Stimulated activated CD4-positive, alpha-beta T cell treated with anti-CD3 and anti-CD28 coated beads, Interleukin-1b, Interleukin-23, amount 100 ng/mL, for 48 hours (primary cell): ENCODE measurements at places on chromosomes 1 and 21.

DNA sequence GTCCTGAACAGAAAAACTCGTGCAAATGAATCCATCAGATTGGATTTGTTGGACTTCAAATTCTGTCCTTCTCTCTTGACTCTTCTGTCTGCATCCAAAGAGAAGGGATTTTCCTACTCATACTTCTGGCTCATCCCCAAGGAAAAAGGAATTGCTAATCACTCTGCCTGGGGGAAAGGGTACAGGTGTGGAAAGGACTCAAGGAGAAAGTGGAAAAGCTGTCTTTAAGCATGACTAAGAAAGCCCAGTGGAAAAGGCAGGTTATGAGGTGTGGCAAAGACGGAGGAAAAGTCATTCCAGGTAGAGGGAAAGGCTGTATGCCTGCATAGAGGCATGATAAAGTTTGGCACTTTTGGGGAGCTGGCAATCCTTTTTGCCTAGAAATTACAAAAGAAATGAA, 43.4 kb downstream of the PTGS2 start:
- no peak for DNase-seq

GRCh38 chr1:60886793-60887331, 195.5 kb upstream of the NFIA start:
- no peak for DNase-seq

DNA sequence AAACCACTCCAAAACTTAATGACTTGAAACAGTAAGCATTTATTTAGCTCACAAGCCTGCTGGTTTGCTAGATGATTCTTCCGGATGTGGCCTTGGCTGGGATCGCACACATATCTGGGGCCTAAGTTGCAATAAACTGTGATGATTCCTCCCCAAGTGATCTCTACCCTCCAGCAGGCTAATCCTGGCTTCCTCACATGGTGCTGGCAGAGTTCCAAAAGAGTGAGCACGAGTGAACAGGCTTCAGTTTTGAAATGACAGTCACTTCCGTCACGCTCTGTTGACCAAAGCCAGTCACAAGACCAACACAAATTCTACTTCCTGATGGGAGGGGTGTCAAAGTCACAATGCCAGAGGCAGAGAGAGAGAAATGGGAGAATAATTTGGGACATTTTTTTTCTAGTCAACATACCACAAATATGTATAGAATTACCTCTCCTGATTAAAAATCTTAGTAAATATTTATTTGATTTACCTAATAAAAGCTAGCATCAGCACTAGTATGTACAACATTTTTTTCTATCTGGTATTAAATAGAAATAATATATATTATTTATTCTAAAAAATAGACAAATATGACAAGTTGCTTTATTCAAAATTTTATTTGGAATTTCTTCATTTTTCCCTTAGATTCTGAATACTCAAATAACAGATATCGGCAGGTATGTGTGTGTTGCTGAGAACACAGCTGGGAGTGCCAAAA, 292.7 kb downstream of the TPR start:
- DNase-seq, result peak; percentile 7

GRCh38 chr1:2115702-2116341, 65.6 kb downstream of the PRKCZ start:
- no peak for DNase-seq

- DNase-seq, result no peak
Measured at GRCh38 chr1:55997536-55997935, 581.8 kb downstream of the PLPP3 start.

DNA sequence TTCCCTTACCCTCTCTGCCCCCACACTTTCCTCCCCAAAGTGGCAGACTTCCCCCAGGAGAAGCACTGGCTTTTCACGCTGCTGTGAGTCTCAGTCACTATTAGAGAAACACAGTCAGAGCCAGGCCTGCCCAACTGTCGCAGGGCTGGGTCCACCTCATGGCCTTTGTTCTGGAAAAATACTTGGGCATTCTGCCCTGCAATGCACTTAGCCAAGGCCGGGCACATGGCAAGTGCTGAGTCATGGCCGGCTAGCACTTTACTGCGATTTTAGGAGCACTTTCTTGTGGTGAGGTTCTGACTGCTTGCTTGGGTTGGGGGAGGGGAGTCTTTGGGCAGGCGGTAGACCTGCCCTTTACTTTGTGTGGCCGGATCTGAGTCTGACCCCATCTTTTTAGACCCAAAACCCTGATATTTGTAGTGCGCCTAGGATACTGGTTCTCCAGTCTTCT, 7.7 kb downstream of the EPHX1 start:
- no peak for DNase-seq

- peak; percentile 47 for DNase-seq
Measured at GRCh38 chr1:28249013-28249865, 10.1 kb upstream of the SESN2 start.

- DNase-seq, result no peak
Measured at GRCh38 chr21:25408666-25409065, 198.6 kb downstream of the MRPL39 start.

- no peak for DNase-seq
Measured at GRCh38 chr1:187257476-187257875, 428.7 kb downstream of the PLA2G4A start.

DNA sequence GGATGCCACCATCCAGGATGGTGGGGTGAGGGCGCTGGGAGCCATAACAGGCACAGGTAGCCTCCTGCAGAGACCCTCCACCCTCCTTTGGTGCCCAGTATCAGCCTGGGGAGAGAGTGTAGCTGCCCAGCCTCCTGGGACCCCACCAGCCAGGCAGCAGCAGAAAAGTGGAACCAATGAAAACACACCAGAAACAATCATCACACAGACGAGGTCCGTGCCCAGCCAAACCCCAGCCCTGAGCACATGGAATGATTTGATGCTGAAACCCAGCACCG, 285.1 kb downstream of the PTPRU start:
- no peak for DNase-seq

GRCh38 chr1:227939791-227940771, 7.7 kb downstream of the WNT9A start:
- DNase-seq, result no peak

GRCh38 chr1:190477762-190478148, at the start of gene BRINP3:
Gene BRINP3, minus strand, starts transcription at chr1:190477864.
- DNase-seq, result no peak

- no peak for DNase-seq
Measured at GRCh38 chr1:22687191-22687590, 23.4 kb upstream of the EPHB2 start.

- DNase-seq, result no peak
Measured at GRCh38 chr1:235726557-235726956, 77.0 kb upstream of the GNG4 start.

DNA sequence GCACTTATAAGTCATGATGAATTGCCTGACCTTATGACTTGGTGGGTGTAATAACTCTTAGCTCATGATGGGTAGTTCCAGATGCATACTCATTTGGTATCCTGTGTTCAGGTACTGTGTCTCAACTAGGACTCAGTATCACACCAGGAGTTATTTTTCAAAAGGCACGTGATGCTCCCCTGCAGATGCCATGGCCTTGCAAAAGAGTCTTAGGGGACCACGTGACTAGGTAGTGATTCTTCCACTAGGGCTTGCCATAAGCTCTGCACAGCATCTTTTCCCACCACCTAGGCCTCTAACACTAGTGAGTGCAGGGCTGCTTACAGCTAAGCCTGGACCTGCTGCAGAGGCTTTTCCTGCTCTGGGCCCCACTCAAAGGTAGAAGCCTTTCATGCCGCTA, 3.9 kb upstream of the FCAMR start:
- no peak for DNase-seq

DNA sequence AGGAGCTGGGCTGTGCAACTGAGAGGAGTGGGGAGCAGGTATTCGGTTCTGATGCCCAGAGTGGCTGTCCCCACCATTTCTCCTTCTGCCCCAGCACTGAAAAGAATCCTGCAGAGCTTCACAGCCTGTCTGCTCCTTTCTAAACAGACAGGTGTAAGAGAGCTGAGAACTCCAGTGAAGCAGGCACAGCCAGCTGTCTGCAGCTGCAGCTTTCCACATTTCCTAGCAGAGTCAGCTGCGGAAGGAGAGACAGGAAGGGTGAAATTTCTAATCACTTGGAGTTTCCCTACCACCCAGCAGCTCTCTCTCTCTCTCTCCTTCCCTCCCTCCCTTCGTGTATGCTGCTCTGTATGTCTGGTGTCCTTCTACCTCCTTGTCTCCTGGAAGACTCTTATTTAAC, 40.5 kb upstream of the GJB5 start:
- DNase-seq, result no peak

DNA sequence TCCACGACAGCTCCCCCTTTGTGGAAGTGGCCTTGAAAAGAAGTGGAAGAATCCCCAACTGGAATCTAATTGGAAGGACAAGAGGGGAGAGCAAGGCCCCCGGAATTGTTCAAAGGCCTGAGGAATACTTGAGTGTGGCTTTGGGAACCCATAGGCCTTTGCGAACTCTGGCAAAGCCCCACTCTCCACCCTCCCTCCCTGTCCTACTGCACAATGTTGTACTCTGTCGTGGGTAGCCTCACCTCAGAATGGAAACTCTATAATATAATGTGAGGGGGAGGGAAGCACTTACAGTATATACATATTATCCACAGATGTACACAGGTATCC, 28.5 kb downstream of the PLPP3 start:
- DNase-seq, result no peak

DNA sequence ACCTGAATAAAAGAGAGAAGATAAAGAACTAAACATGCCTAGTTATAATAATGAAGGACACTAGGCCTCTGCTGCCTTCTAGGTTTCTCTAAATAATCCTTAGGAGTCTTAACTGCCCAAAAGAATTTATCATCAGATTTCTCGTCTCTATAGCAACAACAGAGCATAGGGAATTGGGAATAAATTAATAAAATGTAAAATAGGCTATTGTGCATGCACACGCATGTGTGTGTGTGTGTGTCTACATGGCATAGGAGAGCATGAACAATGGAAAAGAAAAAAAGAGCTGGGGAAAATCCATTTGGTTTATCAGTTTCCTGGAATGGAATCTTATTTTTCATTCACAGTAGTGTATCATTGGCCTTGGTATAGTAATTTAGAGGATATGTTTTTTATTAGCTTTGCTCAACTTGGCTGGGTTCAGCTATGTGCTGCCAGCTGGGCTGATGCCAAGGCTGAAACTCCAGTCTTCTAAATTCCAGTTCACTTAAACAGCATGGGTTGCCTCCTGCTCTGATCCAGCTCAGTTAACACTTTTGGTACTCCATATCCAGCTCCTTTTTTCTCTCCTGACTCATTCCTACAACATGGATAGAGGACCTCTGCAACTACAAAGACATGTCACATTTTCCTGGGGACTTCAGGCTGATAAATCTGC, 80.6 kb upstream of the SLFNL1 start:
- no peak for DNase-seq

DNA sequence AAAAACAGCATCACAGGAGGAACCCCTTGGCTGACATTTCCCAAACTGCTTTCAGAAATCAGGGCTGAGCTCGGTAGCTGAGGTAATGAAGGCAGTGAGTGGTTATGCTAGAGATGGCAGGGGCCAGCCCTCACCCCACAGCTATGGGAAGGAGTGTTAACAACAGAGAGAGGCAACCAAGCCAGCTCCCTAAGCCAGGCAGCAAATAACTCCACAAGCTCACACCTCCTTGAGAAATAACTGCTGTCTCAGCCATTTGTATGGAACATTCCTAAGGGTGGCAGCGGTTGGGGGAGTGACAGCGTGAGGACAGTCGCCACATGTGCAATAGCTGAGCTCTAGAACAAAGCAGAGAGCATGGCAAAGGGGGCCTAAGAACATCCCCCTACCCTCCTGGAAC, 42.6 kb downstream of the LMX1A start:
- no peak for DNase-seq

DNA sequence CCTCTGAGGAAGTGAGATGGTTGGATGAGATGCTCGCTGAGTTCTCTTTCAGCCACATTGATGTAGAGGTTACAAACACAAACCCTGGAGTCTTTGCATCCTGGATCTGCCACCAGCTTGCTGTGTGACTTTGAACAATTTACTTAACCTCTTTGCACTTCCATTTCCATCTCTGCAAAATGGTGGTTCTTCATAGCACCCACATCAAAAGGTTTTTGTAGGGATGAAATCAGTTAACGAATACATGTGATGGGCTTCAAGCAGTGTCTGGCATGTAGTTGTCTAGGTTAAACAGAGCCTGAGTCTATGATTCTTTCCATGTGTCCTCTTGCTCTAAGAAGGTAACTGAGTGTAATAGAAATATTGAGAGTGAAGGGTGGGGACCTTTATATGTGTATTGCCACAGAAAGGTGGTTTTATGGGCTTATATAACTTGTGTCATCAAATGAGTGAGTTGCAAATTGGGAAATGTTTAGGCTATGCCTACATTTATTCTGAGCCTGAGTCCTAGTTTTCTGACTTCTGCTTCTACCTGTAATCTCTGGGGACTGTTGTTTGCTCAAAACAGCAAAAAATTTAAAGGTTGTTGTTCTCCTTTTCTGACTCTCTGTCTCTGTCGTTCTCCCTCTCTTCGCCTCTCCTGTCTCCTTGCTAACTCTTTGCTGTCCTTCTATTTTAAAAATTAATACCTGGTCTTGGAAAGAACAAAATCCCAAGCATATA, 27.3 kb upstream of the LRRN2 start:
- DNase-seq, result no peak

- no peak for DNase-seq
Measured at GRCh38 chr1:19443326-19443725, 42.0 kb downstream of the CAPZB start.

DNA sequence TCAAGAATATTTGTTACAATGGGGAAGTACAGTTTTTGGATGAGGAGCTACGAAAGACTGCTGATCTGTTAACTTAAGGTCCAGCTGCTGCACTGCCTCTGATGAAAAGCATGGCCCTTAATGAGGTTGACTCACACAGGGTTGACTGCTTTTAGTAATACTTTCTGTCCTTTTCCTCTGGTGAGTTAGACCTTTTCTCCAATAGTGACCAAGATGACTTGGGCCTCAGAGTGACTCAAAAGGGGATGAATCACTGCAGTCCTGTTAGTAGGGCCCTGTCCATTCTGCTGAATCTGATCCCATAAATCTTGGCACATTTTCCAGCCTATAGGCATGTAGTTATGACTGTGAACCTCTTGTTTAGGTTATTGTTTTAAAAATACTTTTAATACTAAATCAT, 2.7 kb downstream of the DISP1 start:
- DNase-seq, result no peak

- DNase-seq, result no peak
Measured at GRCh38 chr21:25584833-25585676, 22.2 kb downstream of the MRPL39 start.

GRCh38 chr1:44031252-44032169, at the start of gene SLC6A9:
Gene SLC6A9, minus strand, starts transcription at chr1:44031462. Its CDS starts 7,185 bp downstream, at chr1:44024277.
- DNase-seq, result peak; percentile 46

DNA sequence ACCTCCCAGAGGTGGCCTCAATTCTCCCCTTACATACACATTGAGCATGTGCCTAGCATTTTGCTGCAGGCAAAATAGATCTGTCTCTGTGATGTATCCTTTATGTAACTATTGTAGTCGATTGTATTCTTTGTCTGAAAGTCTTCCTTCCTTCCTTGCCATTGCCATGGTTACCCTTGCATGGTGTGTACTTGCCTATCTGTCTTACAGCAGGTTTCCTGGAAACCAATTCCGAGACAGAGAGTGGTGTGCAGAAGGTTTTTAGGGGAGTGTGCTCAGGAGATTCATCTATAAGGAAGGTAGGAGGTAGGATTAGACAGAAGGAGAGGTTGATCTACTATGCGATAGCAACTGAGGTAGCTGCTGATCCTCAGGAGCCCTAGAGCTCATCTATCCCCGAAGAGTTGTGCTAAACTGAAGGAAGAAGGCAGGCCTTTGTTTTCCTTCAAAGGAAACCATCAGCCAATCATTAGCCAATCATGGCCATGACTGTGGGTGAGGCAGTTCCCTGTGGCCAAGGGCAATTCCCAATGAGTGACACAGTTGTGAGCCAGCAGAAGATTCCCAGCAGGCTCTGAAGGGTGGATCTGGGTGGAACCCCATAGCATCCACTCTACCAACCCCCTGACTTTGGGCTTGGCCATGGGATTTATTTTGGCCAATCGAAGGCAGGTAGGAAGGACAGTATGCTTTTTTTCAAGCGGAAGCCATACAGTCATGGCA, 15.0 kb downstream of the CITED4 start:
- DNase-seq, result no peak
